ENCODE measurements at places on chromosomes 3 and 15.

- DNase-seq = no peak
Measured at GRCh38 chr3:127715532-127715931, 42.8 kb downstream of the ABTB1 start.

DNA sequence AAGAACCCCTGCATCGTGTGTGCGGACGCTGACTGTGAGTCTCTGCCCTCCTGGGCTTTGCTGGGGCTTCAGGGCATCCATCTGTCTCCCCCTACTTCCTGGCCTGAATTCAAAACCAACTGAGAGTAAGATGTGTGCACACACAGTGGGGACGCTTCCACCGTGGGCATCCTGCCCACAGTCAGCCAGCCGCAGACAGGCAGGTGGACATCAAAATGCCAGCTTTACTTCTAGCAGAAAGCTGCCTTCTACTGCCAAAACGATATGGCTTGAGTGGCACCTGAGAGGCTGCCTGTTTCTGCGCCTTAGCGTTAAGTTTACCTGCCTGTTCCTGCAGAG lies 18.5 kb downstream of the ALDH1A3 start:
- no peak for DNase-seq

DNA sequence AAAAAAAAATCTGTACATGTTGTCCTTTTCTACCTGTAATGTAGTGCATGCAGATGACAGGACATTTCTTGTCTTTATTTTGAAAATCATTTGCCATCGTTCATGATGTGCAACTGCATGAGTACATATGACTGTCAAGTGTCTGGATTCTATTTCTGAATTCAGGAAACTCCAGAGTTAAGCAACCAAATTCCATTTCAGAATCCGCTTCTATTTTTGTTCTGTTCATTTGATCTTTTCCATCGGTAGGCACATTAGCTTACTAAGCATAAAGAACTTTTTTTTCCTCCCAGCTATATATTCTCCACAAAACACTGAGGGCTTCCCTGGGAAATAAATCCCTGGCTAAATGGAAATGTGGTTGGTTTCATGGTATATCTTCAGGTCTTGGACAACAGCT lies 365.6 kb downstream of the PTPRG start:
- no peak for DNase-seq

GRCh38 chr3:20043396-20043795 lies 3.1 kb downstream of the KAT2B start:
- peak; percentile 72 for DNase-seq

- DNase-seq = no peak
Measured at GRCh38 chr3:188214442-188214841, 60.5 kb downstream of the LPP start.

- no peak for DNase-seq
Measured at GRCh38 chr15:67144609-67145311, 79.4 kb downstream of the SMAD3 start.

GRCh38 chr3:184677344-184678316 lies 34.2 kb downstream of the MAGEF1 start:
- DNase-seq = no peak

- no peak for DNase-seq
Measured at GRCh38 chr15:63234451-63234870, 42.9 kb upstream of the APH1B start.

GRCh38 chr15:41936649-41937567 lies 35.4 kb downstream of the EHD4 start:
- peak; percentile 91 for DNase-seq

Data from activated CD4-positive, alpha-beta T cell treated with anti-CD3 and anti-CD28 coated beads for 36 hours (primary cell).